ENCODE measurements at places on chromosomes 3 and 15.
A peak's percentile ranks its signal among the peaks of the same experiment; 100 is the strongest.

DNA sequence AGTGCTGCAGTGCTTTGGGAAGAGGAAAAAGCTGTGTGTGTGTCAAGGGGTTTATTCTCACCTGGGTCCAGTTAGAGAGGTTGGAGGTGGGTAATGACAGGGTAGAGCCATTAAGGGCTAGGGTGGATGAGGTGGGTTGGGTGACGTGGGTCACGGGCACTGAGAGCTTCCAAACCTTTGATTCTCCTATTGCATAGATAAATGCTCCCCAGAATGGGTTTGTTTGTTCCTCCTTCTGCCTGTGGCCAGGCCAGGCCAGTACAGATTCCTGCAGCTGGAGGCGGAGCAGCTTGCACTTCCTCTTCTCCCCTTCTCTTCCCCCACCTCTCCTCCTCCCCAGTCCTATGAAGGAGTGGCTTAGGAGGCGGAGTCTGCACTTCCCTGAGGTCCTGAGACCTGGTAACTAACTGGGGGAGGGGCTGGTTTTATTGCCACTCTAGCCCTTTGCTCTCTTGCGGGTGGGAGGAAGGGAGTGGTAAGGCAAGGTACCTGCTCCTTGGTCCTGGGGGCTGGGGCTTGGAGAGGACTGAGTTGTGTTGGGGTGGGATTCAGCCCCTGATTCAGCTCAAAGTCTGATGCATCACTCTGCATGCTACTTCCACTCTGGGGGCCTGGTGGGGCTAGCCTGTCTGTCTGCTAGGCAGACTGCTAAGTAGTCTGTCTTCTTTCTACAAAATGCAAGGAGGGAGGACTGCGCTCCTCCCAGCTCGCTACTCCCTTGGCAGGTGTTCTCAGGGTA, 3.5 kb downstream of the SPINT1 start:
- DNase-seq, result peak; percentile 82

DNA sequence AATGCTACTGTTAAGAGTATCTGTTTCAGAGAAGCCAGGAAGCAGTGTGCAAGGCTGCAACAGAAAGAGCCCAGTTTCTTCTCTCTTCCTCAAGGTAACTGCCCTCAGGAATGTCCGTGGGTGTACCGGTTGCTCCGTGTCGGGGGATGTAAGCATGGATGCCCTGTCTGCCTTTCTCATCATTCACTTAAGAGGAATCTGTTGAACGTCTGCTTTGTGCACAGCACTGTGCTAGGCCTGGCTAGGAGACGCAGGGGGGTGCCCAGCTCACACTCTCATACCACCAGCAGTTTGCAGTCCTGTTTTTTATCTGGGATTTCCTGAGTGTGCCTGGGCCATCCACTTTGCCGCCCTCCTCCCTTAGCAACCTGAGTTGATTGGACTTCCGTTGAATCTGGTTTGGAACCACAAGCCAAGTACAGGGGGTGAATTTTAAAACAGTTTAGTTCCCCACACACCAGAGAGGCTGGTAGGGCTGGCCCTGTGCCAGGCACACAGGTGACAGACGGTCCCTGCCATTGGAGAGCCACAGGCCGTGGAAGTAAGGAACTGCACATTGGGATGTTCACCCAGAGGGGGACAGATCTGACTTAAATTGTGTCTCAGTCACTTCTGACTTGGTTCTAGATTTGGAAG, 11.2 kb downstream of the BOC start:
- DNase-seq, result no peak

- DNase-seq, result no peak
Observed at GRCh38 chr3:149382101-149382467, 4.6 kb upstream of the TM4SF1 start.

DNA sequence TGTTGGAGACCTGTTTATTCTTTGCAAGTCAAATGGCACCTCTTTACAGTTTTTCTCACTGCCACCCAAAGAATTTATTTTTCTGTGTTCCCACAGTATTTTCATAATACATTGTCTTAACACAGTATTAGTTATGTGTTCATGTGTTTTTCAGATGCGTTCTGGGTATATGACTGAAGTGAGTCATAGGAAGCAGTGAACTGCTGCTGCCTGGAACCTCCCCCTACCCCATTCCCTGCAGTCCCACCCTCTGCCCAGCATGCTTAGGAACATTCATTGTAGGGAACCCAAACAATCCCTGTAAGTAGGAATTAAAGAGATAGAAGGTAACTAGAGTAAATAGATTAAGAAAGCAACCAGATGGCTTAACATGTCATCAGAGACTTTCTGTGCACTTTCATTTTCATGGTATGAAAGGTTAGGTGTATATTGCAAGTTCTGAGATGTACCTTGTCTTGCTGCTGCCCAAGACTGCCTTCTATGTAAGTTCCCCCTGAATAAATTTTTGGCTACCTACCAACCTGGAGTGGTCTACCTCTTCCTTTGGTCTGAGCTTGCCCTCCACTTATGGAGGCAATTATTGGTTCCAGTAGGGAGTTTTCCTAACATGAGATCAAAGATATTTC, 21.9 kb upstream of the SQOR start:
- DNase-seq, result no peak

DNA sequence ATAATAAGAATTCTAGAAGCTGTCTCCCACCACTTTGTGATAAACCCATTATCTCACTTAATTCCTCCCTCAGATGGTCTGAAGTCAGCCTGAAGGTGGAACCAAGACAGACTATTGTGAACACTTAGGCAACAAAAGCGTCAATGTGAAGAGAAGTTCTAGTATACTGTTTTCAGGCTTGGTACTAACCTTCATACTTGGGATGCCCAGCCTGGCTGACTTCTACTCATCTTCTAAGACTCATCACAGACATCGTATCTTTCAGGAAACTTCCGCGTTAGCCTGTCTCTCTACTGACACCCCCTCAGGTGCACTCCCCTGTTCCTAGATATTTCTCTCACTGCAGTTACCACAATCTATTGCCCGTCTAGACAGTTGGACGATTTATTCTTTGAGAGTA, 201.2 kb downstream of the SATB1 start:
- DNase-seq, result peak; percentile 58

DNA sequence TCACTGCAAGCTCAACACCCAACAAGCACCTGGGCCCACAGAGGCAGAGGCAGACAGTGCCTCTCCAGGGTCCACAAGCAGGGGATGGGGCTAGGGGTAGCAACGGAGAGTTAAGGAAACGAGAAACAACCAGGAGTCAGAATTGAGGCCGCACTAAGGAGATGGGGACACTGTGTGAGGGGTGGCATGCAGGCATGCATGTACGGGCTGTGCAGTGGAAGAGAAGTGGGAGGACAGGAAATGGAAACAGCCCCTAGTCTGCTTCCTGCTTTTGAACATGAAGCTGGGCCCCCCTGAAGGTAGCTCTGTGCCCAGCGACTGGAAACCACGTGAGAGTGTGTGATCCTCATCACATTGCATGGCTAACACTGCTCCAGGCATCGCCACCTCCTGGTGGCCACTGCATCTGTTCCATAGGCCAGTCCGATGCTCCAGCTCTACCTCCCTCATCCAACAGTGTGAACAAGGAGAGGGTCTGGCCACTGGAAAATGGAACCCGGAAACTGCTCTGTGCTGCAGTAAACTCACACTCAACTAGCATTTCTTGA, 44.0 kb downstream of the XXYLT1 start:
- DNase-seq, result peak; percentile 59

GRCh38 chr3:106629215-106629832, 747.9 kb upstream of the CCDC54 start:
- peak; percentile 28 for DNase-seq

- DNase-seq, result no peak
Observed at GRCh38 chr15:93195109-93195508, 106.1 kb upstream of the RGMA start.

DNA sequence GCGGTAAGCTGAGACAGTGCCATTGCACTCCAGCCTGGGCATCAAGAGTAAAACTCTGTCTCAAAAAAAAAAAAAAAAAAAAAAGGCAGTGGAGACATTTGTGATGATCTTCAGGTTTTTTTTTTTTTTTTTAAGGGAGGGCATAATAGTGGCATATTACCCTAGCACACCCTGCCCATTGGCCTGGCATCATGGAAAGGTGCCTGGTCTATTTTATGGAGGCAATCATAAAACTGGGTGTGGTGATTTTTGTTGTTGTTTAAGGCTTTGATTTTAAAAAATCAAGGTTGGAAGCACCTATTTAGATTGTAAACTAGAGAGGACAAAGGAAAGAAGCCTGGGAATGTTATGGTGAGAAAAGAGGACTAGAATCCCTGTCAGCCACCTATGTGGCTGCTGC, 6.0 kb downstream of the IQGAP1 start:
- no peak for DNase-seq

DNA sequence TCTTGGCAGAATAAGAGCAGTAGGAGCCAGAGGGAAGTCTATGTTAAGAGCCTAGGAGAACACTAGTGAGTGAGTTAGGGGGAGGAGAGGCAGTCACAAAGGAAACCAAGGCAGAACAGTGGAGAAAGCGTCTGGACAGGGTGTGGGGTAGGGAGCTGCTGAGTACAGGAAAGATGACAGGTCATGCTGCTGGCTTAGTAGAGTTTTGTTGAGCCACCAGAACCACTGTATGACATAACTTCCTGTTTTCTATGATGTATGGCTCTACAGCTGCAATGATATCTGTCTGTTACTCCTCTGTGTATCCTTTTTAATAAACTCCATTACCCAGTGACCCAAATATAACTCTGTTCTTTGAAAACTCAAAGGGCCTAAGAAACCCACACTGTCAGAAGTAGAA, 10.6 kb upstream of the STT3B start:
- DNase-seq, result peak; percentile 95

DNA sequence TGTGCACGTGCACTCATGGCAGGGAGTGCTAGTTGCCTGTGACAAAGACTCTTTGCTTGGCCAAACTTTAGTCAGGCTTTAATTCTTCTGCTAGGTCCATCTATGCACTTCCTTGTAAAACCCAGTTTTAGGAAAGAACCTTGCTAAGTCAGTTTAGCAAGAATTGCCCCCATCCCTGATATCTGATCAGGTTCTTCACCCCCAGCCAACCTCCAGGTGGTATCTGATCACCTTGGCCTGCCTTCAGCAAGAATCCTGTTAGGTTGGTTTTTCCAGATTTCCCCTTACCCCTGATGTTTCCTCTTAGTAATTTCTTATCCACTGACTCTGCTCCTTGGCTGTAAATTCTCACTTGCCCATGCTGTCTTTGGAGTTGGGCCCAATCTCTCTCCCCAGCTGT, 8.4 kb downstream of the HSPBAP1 start:
- DNase-seq, result no peak

DNA sequence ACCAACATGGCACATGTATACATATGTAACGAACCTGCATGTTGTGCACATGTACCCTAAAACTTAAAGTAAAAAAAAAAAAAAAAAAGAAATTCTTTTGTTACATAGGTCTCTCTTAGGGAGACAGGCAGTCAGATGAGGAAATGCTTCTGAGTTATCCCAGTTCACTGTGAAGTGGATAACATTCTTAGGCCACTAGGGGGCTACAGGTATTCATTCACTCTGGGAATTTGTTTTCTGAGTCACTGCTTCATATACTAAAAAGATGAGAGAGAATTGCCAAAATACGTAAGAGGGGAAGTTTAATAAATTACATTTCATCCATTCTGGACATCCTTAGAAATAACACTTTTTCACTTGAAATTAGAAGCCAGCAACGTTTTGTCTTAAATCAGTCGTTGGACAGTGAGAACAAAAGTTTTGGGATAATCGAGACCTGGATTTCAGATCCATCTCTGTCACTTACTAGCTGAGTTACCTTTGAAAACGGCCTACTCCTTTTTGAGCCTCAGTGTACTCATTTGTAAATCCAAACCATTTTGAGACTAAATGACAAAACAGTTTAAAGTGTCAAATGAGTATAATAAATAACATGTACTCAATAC, 738.4 kb upstream of the ALCAM start:
- DNase-seq, result peak; percentile 44

- no peak for DNase-seq
Observed at GRCh38 chr15:90763366-90764099, 46.4 kb downstream of the BLM start.

DNA sequence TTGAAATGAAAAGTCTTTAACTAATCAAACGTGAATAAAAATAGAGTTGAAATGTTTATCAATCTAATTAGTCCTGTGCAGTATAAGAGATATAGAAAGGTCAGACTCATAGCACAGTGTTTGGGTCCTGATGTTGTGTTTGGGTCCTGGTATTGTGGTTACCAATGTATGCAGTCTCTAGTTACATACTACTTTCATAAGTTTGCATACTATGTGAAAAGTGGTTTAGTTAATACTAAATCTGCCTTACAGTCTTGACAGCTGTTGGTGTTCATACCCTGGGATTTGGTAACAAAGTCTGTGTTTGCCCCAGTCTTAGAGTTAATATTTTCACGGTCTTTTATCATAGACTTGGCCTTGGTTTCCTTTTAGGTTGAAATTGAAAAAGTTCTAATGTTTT, 41.7 kb downstream of the KIF15 start:
- no peak for DNase-seq

DNA sequence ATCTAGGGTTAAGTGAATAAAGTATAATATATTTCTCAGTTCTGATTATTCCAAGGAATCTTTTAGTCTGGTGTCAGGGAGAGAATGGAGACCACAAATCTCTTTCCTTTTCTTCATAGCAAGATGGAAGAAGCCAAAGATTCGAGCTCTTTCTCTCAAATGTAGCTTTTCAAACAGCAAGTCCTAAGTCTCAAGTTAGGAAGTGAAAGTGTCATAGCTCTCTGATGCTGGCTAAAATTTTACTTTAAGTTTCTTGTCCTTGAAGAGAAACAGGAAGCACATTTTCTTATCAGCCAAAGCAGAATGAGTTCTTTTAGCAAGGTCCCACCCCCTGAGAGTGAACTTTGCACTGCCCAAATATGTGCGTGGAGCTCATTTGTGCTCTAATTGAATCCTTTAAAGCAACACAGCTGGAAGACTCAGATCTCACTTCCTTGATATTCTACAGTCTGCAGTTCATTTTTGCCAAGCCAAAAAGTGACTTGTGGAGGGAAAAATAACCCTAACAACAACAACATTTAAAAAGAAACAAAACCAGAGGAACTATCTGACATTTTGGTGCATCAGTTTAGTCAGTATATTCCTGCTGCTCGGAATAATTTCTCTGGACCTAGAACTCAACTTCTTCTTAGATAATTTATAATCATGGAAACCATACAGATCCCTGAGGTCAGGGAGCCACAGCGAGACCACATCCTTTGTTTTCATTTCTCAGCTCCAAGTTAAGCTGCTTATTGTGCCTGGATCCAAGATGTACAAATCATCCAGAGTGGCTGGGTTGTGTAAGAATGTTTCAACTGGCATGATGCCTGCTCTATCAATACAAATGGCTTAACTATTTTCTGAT, 238.7 kb upstream of the P2RY1 start:
- DNase-seq, result peak; percentile 90

GRCh38 chr3:50523279-50523811, 19.9 kb upstream of the CACNA2D2 start:
- DNase-seq, result no peak

GRCh38 chr15:75656331-75656730, 8.6 kb downstream of the SNX33 start:
- no peak for DNase-seq

GRCh38 chr3:147361454-147362420, 44.6 kb downstream of the ZIC4 start:
- DNase-seq, result peak; percentile 58

GRCh38 chr3:14770591-14770990, 48.2 kb upstream of the FGD5 start:
- DNase-seq, result no peak
